Colonic mucosa (tissue), 4 donors: ENCODE measurements at places on chromosomes 1 and 21. TPM values are rescaled to one million over a fixed set of nuclear protein-coding genes. Genes with fewer than 3 reads are reported as not detected.
A peak's percentile ranks its signal among the peaks of the same experiment; 100 is the strongest.

DNA sequence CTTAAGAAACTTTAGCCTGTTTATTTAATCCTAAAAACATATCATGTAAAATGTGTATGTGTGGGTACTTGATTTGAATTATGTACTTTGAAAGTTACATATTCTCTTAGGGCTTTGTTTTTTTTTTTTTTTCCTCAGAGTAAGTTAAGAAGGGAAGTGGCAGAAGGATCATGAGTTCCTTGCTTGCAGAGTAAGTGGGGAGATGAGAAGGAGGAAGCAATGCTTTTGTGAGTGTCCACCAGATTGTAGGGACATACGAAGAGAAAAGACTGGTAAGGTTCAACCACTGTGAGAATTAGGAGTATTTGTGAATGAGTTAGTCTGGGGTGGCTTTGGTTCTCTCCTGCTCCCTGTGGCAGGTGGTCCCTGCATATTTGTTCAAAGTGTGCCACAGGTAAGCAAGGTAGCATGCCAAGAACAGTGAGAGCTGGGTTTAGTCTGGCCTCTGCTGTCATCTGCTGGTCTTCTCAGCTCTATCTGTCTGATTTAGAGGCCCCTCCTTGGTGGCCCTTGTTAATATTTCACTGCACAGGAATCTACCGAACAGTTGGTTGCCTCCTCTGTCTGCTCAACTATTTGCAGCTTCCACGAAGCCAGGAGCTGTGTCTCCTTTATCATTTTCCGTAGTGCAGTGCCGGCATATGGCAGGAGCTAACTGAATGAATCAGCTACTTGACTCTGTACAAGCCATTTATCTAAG is 9.5 kb downstream of the DNM3 start:
- H3K27ac ChIP-seq = no peak overlapping the region
- H3K27me3 ChIP-seq = no peaks in the 10 kb centered on the region
- no peak for DNase-seq
- no peaks in the 10 kb centered on the region for H3K36me3 ChIP-seq
- no peak overlapping the region for H3K4me3 ChIP-seq
- H3K4me1 ChIP-seq = no peaks in the 10 kb centered on the region

DNA sequence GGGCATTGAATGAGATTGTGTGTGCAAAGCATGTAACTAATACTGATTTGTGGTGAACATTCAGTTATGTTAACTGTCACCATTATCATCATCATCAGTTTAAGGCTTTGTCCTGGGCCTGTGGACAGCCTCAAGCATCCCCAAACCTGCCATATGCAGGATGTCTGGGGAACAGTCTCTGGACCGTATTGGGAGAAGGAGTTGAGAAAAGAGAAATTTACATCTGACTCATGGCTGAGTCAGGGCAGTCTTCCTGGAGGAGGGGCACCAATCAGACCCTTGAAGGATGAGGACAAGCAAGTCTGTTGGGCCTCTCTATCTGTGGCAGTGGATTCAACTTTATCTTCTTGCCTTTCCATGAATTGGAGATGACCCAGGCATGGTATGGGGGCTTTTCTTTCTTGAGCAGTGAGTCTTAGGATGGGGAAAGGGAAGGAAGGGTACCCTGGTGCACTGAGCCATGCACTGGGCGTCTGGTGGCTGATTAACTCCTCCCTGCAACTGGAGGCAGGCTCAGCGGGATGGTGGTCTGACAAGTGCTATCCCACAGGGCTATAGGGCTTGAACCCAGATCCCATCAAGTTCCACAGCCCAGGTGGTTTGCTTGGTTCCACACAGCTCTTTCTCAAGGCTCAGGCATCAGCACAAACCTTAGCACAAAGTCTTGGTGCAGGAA is 2.9 kb downstream of the PADI3 start:
- peaks cover 3% of the 10 kb centered on the region for H3K4me1 ChIP-seq
- H3K27me3 ChIP-seq = no peaks in the 10 kb centered on the region
- H3K36me3 ChIP-seq = no peaks in the 10 kb centered on the region
- H3K27ac ChIP-seq = peak overlapping the region; percentile 29

DNA sequence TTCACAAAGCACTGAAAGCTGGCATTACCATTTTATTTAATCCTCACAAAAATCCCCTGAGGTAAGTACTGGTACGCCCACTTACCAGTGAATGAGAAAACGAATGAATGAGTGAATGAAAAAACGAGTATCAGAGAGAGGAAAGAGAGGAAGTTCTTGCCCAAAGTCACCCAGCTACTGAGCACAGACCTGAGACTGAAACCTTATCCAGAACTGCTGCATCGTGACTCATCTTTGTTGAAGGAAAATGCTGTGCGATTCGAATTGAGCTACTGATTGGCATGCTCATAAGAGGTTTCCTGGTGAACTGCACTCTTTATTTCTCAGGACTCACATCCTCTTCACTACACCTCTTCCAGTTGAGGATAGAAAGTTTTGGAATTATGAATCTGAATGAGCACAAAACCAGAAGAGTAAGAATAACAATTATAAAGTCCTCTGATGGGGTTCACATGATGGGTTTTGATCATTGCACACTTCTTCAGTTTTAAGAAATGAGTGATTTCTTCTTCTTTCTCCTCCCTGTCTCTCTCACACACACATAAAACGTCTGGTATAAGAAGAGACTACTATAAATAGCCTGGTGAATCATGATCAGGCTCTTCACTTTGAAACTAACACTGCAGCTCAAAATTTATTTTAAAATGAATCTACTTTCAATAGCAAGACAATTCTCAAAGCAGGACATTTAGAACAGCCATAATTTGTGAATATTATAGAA is 32.1 kb downstream of the IL12RB2 start:
- H3K27ac ChIP-seq = no peak overlapping the region
- H3K4me3 ChIP-seq = no peak overlapping the region
- no peaks in the 10 kb centered on the region for H3K27me3 ChIP-seq
- DNase-seq = no peak
- H3K36me3 ChIP-seq = no peaks in the 10 kb centered on the region
- no peaks in the 10 kb centered on the region for H3K4me1 ChIP-seq

- no peaks in the 10 kb centered on the region for H3K27me3 ChIP-seq
- no peak overlapping the region for H3K27ac ChIP-seq
- no peaks in the 10 kb centered on the region for H3K4me1 ChIP-seq
- H3K36me3 ChIP-seq = no peaks in the 10 kb centered on the region
- no peak overlapping the region for H3K4me3 ChIP-seq
These were observed 4.3 kb upstream of the CELA2A start for GRCh38 chr1:15452216-15452615.

- H3K4me1 ChIP-seq = no peaks in the 10 kb centered on the region
- H3K27ac ChIP-seq = no peak overlapping the region
- no peaks in the 10 kb centered on the region for H3K36me3 ChIP-seq
- no peaks in the 10 kb centered on the region for H3K27me3 ChIP-seq
These were observed 409.8 kb downstream of the MATN1 start for GRCh38 chr1:30313584-30313983.

DNA sequence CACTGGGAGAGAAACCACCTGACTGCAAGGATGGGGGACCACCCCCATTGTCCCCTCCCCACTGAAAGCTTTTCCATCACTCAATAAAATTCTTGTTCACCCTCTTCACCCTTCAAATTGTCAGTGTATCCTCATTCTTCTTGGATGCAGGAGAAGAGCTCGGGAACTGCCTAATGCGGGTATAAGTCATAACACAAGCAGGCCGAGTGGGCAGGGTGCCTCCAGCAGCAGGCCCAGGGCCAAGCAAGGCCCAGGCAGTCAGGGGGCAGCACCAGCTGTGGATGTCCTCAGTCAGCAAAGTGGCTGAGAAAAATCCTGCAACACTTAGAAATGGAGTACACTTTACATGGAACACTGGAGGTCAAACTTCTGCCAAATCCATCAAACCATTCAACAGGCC is 33.7 kb upstream of the SLC35A3 start:
- H3K4me1 ChIP-seq = no peaks in the 10 kb centered on the region
- H3K4me3 ChIP-seq = no peak overlapping the region
- H3K36me3 ChIP-seq = no peaks in the 10 kb centered on the region
- no peaks in the 10 kb centered on the region for H3K27me3 ChIP-seq
- no peak overlapping the region for H3K27ac ChIP-seq

DNA sequence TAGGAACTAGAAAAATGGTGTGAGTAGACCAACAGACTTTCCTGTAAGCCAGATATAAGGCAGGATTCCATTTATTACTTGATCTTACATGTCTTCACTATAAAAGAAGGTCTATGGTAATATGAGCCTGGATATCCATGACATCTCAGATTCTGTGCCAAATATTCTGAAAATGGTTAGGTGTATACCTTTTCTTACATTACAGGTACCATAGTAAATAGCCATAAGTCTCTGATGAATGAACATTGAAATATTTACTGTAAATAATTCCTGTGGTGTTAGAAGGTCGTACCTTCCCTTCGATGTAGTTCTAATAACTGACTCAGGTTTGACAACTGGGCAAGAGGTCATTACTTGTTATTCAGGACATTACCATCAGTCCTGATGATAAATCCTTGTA is 657.9 kb downstream of the BRINP3 start:
- H3K4me3 ChIP-seq = no peak overlapping the region
- H3K4me1 ChIP-seq = no peaks in the 10 kb centered on the region
- H3K27ac ChIP-seq = no peak overlapping the region
- no peak for DNase-seq
- H3K27me3 ChIP-seq = no peaks in the 10 kb centered on the region

GRCh38 chr1:100912019-100912418 is 16.1 kb downstream of the SLC30A7 start:
- no peak overlapping the region for H3K27ac ChIP-seq
- H3K4me3 ChIP-seq = no peak overlapping the region
- peaks cover 6% of the 10 kb centered on the region for H3K36me3 ChIP-seq

GRCh38 chr1:6570100-6570499 is 9.7 kb upstream of the ZBTB48 start:
- H3K27ac ChIP-seq = no peak overlapping the region
- DNase-seq = no peak
- no peaks in the 10 kb centered on the region for H3K4me1 ChIP-seq

- no peaks in the 10 kb centered on the region for H3K36me3 ChIP-seq
- no peaks in the 10 kb centered on the region for H3K27me3 ChIP-seq
- H3K4me1 ChIP-seq = no peaks in the 10 kb centered on the region
- H3K4me3 ChIP-seq = no peak overlapping the region
- H3K27ac ChIP-seq = no peak overlapping the region
These were observed 38.4 kb downstream of the RAP1GAP start for GRCh38 chr1:21630571-21631343.

GRCh38 chr1:203286161-203286984 is 18.9 kb upstream of the BTG2 start:
- no peaks in the 10 kb centered on the region for H3K27me3 ChIP-seq
- no peaks in the 10 kb centered on the region for H3K36me3 ChIP-seq
- peak; percentile 66 for DNase-seq
- peaks cover 47% of the 10 kb centered on the region for H3K4me1 ChIP-seq
- peak overlapping the region; percentile 98 for H3K27ac ChIP-seq
- H3K4me3 ChIP-seq = no peak overlapping the region

DNA sequence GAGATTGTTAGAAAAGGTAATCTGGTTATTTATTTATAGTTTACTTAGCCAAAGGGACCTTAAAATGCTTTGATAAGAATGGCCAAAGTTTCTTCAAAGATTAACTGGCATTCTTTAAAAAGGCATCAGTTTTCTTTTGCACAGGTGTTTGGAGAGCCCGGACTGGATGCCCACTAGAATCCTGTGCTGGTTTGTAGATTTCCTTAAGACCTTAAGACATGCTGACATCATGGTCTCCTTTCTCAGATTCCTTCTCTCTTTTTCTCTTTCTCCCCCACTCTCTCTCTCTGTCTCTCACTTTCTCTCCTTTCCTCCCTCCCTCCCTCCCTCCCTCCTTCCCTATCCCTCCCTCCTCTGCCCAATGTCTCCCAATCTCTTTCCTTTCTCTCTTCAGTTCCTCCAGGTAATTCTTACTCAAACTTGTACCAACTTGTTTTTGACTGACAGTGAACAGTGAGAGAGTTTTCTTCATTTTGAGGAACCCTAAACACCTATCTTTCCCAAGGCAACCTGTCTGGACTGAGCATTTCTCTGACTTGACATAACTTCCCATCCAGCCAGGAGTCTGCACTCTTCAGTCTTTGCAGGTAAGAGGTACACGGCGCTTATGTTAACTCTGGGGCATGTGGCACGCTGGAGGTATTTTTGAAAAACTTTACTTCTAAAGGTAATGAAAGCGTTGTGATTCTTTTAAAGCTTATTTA is at the start of gene KCNJ15:
Gene KCNJ15 (plus strand): TSS at position 393 of the 704 bp plus-strand sequence. CDS start 42,271 bp downstream, outside the sequence.
- no peak within 1 kb of the TSS for H3K4me3 ChIP-seq
- DNase-seq = no peak
- H3K27me3 ChIP-seq = no peaks in the 10 kb centered on the region
- no peaks in the 10 kb centered on the region for H3K4me1 ChIP-seq
- H3K27ac ChIP-seq = no peak within 1 kb of the TSS
- H3K36me3 ChIP-seq = no peaks in the 10 kb centered on the region

- no peaks in the 10 kb centered on the region for H3K4me1 ChIP-seq
- no peak for DNase-seq
- H3K27ac ChIP-seq = no peak overlapping the region
- no peaks in the 10 kb centered on the region for H3K27me3 ChIP-seq
- no peak overlapping the region for H3K4me3 ChIP-seq
These were observed 5.2 kb upstream of the GIPC2 start for GRCh38 chr1:78040484-78041089.

GRCh38 chr21:19321688-19322087 is 918.1 kb upstream of the TMPRSS15 start:
- H3K4me3 ChIP-seq = no peak overlapping the region
- H3K4me1 ChIP-seq = no peaks in the 10 kb centered on the region
- no peak for DNase-seq
- H3K27ac ChIP-seq = no peak overlapping the region

GRCh38 chr1:219472596-219472995 is 140.3 kb downstream of the ZC3H11B start:
- no peaks in the 10 kb centered on the region for H3K27me3 ChIP-seq
- no peaks in the 10 kb centered on the region for H3K4me1 ChIP-seq
- H3K36me3 ChIP-seq = no peaks in the 10 kb centered on the region

DNA sequence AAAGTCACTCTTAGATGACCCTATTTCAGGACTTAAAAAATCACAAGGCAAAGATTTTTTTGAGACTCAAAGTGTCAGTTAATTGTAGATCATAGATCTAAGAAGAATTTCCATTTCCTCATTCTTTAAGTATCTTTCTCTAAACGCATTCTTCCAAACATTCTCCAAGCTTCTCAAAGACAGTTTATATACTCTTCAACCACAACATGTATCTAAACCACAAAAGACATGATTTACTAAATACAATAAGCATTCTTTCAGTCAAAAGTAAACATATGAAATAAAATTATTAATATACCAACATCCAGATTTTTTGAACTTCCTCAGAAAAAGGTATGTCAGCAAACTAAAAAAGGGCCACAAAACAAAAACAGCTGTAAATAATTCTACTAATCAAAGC is 24.4 kb downstream of the RC3H1 start:
- no peak overlapping the region for H3K4me3 ChIP-seq
- no peak for DNase-seq
- H3K36me3 ChIP-seq = no peaks in the 10 kb centered on the region
- no peaks in the 10 kb centered on the region for H3K27me3 ChIP-seq
- H3K4me1 ChIP-seq = no peaks in the 10 kb centered on the region

- H3K27ac ChIP-seq = no peak overlapping the region
- H3K4me1 ChIP-seq = no peaks in the 10 kb centered on the region
- DNase-seq = peak; percentile 41
- H3K4me3 ChIP-seq = no peak overlapping the region
These were observed 129.2 kb downstream of the ADAMTS1 start for GRCh38 chr21:26715878-26716506.

The LIN28A gene
- total RNA-seq = not detected

The TP73 gene
- total RNA-seq = 0.29 TPM

The MNDA gene
- 0.37 TPM for total RNA-seq

The TSSK3 gene
- total RNA-seq = 0.99 TPM

The ATP1A2 gene
- 6.1 TPM for total RNA-seq

The HTR6 gene
- not detected for total RNA-seq

The SPATA21 gene
- total RNA-seq = not detected
